A549 treated with ZK216348 at 1 μM for 4 hours (cell line): ENCODE measurements at places on chromosomes 7 and 10. TPM values are rescaled to one million over a fixed set of nuclear protein-coding genes. Genes with fewer than 3 reads are reported as not detected.

The OR2A7 gene
- not detected in 5 replicates for total RNA-seq

The FBXL13 gene
- total RNA-seq, result 0.33 to 0.83 TPM (median 0.36 TPM) in 5 replicates

The CALML5 gene
- not detected in 5 replicates for total RNA-seq

The CUL1 gene
- 55.7 to 62.7 TPM (median 57.2 TPM) in 5 replicates for total RNA-seq

The COBL gene
- 4.1 to 5.9 TPM (median 4.5 TPM) in 5 replicates for total RNA-seq

The KLF14 gene
- not detected in 5 replicates for total RNA-seq

The COL17A1 gene
- total RNA-seq, result 1.6 to 2.2 TPM (median 1.9 TPM) in 5 replicates

The CALCR gene
- not detected in 5 replicates for total RNA-seq

The HMX2 gene
- 0.20 to 0.25 TPM (median 0.22 TPM) in 3 of 5 replicates, not detected in the others for total RNA-seq

The CALD1 gene
- total RNA-seq, result 70.3 to 126 TPM (median 113 TPM) in 5 replicates

The HGF gene
- total RNA-seq, result not detected in 5 replicates

The LRRC18 gene
- total RNA-seq, result not detected in 5 replicates

The TRIL gene
- not detected in 5 replicates for total RNA-seq

The METTL27 gene
- 4.8 to 10.2 TPM (median 8.1 TPM) in 5 replicates for total RNA-seq

The IFIT2 gene
- 1.7 to 4.5 TPM (median 2.8 TPM) in 5 replicates for total RNA-seq

The ANKRD2 gene
- total RNA-seq, result 3.9 to 6.4 TPM (median 5.4 TPM) in 5 replicates

The IGF2BP3 gene
- total RNA-seq, result 19.2 to 34.3 TPM (median 24.8 TPM) in 5 replicates

The RELN gene
- total RNA-seq, result 0.01 TPM in 1 of 5 replicates, not detected in the others

The MKX gene
- total RNA-seq, result not detected in 5 replicates

The COL28A1 gene
- total RNA-seq, result 0.45 to 0.94 TPM (median 0.72 TPM) in 5 replicates

The PPIA gene
- total RNA-seq, result 4,787 to 5,492 TPM (median 5,165 TPM) in 5 replicates

The RBP4 gene
- total RNA-seq, result 5.1 to 10.1 TPM (median 9.7 TPM) in 5 replicates

The LIPJ gene
- not detected in 5 replicates for total RNA-seq

The ATE1 gene
- 14.3 to 22.6 TPM (median 19.9 TPM) in 5 replicates for total RNA-seq

The BAMBI gene
- total RNA-seq, result 9.5 to 14.8 TPM (median 12.9 TPM) in 5 replicates

The ZNF32 gene
- total RNA-seq, result 15.8 to 17.7 TPM (median 16.5 TPM) in 5 replicates

The OR2A5 gene
- not detected in 5 replicates for total RNA-seq

The SPDYE11 gene
- total RNA-seq, result not detected in 5 replicates

The CTAGE4 gene
- total RNA-seq, result not detected in 5 replicates

The RGS10 gene
- 47.6 to 59.2 TPM (median 52.0 TPM) in 5 replicates for total RNA-seq

The ADRB1 gene
- total RNA-seq, result 0.70 to 1.4 TPM (median 1.2 TPM) in 5 replicates

The EPHB4 gene
- 27.8 to 48.1 TPM (median 47.4 TPM) in 5 replicates for total RNA-seq

The TFEC gene
- total RNA-seq, result 0.16 TPM in 1 of 5 replicates, not detected in the others

The CUEDC2 gene
- 54.9 to 73.1 TPM (median 62.7 TPM) in 5 replicates for total RNA-seq
